ENCODE measurements at places on chromosomes 11 and 22. TPM values are rescaled to one million over a fixed set of nuclear protein-coding genes. Genes with fewer than 3 reads are reported as not detected.

GRCh38 chr22:36289406-36289870 is 36.5 kb downstream of the APOL1 start:
- no peak for DNase-seq

GRCh38 chr11:10864688-10865087 is 6.8 kb upstream of the ZBED5 start:
- DNase-seq: no peak

DNA sequence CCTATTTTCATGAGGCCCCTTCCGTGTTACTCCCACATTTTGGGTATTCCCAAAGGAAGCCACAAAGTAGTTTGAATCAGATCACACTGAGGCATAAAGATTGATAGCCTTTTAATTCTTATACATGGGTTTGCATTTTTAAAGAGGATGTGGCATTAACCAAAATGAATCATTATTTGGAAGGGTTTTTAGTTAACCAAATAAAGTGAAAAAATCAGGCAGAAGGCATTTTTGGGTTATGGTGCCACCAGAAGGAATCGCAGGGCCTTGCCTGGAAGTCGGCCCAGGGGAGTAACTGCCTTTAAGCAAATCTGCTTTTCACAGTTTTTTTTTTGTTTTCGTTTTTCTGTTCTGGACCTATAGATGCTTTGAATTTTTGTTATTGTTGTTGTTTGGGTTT is 55.4 kb downstream of the HSD17B12 start:
- no peak for DNase-seq

ANKK1 gene
- polyA plus RNA-seq: 0.22 TPM

HTR3B gene
- polyA plus RNA-seq: 0.12 TPM

GRCh38 chr11:128921793-128922192 is 20.9 kb downstream of the TP53AIP1 start:
- DNase-seq: no peak

FOLR2 gene
- polyA plus RNA-seq: 20.4 TPM

GRCh38 chr11:118007040-118007439 is 20.8 kb downstream of the IL10RA start:
- DNase-seq: no peak

GRCh38 chr11:88480223-88480622 is 142.7 kb upstream of the CTSC start:
- DNase-seq: no peak

GRCh38 chr11:110778343-110778742 is 66.1 kb upstream of the ARHGAP20 start:
- peak; percentile 32 for DNase-seq

DNA sequence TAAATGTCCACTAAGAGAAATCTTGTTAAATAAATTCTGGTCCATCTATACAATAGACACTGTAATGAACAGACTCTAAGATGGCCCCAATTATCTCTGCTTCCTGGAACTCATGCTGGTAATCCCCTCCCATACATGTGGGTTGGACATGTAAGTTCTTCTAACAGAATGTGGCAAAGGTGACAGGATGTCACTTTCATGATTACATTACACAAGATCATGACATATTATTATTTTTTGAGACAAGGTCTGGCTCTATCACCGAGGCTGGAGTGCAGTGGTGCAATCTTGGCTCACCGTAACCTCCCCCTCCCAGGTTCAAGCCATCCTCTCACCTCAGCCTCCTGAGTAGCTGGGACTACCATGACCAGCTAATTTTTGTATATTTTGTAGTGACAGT is 14.6 kb upstream of the NDUFC2 start:
- DNase-seq: no peak

DNA sequence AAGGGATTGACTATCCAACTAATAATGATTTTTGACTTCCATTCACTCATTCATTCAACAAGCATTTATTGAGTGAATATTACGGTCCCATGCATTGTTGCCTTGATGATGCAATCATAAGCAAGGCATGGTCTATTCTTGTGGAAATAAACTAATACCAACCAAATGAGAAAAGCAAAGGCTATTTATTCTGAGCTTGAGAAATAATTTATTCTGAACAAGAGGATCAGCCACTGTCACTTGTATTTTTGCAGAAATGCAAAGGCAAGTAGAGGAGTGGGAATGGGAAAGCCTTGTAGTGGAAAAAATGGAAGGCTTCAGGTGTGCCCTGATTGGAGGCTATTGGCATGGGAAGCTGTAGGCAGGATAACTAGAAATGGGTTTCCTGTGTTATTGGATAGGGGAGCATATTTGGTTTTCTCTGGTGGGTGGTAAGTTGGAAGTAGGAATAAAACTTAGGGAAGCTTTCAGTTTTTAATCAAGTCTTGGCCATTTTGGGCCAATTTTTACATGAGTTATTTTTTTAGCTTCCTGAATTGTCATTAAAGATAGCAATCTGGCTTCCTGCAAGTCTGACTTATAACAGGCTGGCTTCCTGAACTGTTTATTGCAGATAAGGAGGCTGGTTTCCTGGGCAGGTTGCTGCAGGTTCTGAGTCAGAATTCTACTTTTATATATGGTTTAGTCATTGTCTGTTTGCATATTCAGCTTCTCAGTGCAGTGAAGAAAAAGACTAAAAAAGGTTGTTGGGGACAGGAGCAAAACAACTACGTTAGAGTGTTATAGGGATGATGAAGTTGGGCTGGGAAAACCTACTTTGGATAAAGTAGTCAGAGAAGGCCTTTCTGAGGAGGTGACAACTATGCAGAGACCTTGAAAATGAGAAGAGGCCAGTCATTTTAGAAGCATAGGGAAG is 106.7 kb downstream of the APIP start:
- DNase-seq: no peak
